ENCODE measurements at places on chromosomes 13 and 19. TPM values are rescaled to one million over a fixed set of nuclear protein-coding genes. Genes with fewer than 3 reads are reported as not detected.

The PRRG2 gene
- 0.27 TPM for total RNA-seq

The CNFN gene
- not detected for total RNA-seq

The SAE1 gene
- total RNA-seq, result 70.2 TPM

The SELENOV gene
- total RNA-seq, result not detected

The C19orf81 gene
- total RNA-seq, result not detected

Measured in fibroblast of the aortic adventitia (primary cell).